Activated T-helper 17 cell treated with anti-CD3 and anti-CD28 coated beads, Interleukin-2, amount 50 U/mL, for 72 hours (primary cell): ENCODE measurements at places on chromosomes 7 and 10.

- no peak for ATAC-seq
Measured at GRCh38 chr10:55782181-55782580, 578.9 kb downstream of the ZWINT start.

- no peak for ATAC-seq
Measured at GRCh38 chr10:116007256-116007891, 265.6 kb downstream of the GFRA1 start.

DNA sequence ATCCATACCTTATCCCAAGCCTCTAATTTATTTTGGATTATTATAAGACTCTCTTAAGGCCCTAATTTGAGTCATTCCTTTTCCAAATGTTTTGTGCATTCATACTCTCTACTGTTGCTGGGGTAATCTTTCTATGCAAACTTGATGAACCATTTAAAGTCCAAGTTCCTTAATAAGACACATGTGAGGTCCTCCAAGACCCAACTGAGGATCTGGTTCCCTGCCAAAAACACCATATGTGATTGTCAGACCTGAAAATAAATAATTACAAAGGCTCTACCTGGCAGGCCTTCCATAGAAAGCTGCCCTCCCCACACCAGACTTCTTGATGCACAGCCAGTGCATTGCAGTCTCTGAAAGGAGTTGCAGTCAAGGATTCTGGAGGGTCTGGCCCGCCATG lies 257.9 kb upstream of the AKR1E2 start:
- ATAC-seq: no peak

GRCh38 chr10:122630526-122630925 lies 69.1 kb downstream of the C10orf120 start:
- ATAC-seq: no peak

GRCh38 chr7:95608359-95609173 lies 12.2 kb upstream of the PDK4 start:
- ATAC-seq: no peak

- no peak for ATAC-seq
Measured at GRCh38 chr7:18644981-18645380, 149.4 kb downstream of the HDAC9 start.

DNA sequence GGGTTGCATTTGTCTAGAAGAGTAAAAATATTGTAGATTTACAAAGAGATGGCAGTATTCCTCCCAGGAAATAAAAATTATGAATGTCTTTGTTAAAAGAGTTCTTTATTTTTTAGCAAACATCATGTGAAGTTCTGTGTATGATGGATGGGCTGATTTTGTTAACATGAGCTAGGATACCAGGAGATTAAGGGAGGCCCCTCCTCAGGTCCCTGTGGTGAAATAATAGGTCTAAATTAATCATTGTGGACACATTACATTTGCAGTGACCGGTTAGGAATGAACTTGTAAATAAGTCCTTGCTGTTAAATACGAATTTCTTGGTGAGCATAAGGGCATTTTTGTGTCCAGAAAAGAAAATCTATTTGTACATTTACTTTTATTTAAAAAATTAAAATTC lies 339.4 kb upstream of the PHF14 start:
- no peak for ATAC-seq

- ATAC-seq: peak; percentile 35
Measured at GRCh38 chr7:28096713-28097112, 83.9 kb downstream of the JAZF1 start.

DNA sequence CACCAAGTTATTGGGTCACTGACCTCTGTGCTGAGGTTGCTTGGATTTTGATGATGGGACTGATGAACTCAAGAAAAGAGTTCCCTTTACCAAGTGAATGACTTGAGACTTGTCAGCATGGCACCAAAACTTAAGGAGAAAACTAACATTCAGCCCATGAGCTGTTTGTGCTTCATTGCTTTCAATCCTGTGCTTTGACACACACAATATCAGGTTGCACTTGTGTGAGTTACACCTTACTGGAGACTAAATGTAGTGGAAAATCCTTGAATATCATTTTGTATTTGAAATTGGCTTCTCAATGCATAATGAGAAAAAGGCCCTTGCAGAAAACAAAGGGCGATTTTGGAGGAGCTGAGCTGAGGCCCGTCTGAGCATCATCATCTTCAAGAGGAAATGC lies 2.7 kb downstream of the BAG3 start:
- ATAC-seq: no peak

DNA sequence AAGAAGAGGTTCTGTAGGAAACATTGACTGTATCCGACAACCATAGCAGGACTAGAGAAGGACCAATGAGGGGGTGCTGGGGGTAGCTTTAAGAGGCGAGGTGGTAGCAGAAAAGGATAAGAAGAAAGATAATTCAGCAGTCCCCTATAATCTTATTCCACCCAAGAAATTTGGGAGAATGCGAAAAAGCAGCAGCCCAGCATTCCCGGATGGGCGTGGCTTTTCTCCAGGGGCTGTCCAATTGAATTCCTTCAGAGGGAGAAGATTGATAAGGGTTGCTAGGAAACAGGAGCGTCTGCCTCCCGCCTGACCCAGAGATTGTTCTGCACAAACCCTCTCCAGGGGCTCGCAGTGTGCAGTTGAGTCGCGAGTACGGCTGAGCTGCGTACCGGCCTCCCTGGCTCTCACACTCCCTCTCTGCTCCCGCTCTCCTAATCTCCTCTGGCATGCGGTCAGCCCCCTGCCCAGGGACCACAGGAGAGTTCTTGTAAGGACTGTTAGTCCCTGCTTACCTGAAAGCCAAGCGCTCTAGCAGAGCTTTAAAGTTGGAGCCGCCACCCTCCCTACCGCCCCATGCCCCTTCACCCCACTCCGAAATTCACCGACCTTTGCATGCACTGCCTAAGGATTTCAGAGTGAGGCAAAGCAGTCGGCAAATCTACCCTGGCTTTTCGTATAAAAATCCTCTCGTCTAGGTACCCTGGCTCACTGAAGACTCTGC lies at the start of gene GRM3:
Gene GRM3 (plus strand): TSS at position 349 of the 721 bp plus-strand sequence. CDS start 121,237 bp downstream, outside the sequence.
- ATAC-seq: no peak

DNA sequence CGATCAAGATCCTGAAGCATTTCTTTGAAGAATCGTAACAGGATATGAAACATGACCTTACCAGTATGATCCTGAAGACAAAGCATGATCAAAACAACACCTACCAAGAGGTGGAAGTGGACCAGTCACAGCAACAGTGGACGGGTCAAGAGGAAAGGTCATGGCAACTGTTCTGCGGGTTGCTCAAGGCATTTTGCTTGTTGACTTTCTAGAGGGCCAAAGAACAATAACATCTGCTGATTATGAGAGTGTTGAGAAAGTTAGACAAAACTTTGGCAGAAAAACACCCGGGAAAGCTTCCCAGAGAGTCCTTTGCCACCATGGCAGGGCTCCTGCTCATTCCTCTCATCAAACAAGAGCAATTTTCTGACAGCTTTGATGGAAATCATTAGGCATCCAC lies 65.6 kb upstream of the LRRC18 start:
- ATAC-seq: no peak

- ATAC-seq: no peak
Measured at GRCh38 chr10:12615296-12616220, 266.2 kb downstream of the CAMK1D start.

GRCh38 chr10:71290331-71290730 lies 28.7 kb upstream of the SLC29A3 start:
- ATAC-seq: no peak

GRCh38 chr7:108246227-108246837 lies 116.2 kb upstream of the LAMB4 start:
- ATAC-seq: peak; percentile 72

GRCh38 chr10:119409906-119410305 lies 132.6 kb downstream of the RGS10 start:
- no peak for ATAC-seq

DNA sequence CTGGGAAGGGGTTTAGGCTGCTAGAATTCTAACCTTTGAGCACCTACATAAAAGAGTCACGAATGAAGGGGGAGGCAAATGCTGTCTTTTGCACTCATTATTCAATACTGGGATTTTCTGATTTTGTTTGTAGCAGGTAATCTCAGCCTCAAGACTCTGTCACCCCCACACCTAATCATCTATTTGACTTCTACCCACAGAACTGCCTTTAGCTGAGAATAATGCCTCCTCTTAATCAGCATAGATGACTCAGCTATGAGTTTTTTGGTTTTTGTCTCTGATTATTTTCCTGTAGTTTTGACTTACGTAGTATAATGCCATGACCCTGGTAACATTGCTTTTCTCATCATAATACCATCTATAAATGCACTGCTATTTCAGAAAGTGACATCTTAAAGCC lies 42.7 kb upstream of the CACNB2 start:
- no peak for ATAC-seq

DNA sequence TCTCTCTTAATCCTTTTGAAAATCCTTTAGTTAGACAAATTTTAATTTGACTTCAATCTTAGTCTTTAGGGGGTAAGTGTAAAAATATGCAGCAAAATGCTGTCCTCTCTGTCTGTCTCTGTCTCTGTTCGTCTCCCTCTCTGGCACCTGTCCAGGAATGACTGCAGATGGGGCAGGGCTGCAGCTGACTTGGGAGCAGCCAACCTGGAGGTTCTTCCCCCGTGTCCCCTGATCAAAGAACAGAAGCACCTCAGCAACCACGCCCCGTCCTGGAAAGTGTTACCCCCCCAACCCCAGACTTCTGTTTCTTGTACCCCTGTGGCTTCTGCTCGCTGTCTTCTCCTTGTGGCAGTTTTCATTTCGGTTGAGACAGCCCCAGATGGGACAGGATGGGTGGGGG lies 141.6 kb upstream of the NPS start:
- no peak for ATAC-seq

DNA sequence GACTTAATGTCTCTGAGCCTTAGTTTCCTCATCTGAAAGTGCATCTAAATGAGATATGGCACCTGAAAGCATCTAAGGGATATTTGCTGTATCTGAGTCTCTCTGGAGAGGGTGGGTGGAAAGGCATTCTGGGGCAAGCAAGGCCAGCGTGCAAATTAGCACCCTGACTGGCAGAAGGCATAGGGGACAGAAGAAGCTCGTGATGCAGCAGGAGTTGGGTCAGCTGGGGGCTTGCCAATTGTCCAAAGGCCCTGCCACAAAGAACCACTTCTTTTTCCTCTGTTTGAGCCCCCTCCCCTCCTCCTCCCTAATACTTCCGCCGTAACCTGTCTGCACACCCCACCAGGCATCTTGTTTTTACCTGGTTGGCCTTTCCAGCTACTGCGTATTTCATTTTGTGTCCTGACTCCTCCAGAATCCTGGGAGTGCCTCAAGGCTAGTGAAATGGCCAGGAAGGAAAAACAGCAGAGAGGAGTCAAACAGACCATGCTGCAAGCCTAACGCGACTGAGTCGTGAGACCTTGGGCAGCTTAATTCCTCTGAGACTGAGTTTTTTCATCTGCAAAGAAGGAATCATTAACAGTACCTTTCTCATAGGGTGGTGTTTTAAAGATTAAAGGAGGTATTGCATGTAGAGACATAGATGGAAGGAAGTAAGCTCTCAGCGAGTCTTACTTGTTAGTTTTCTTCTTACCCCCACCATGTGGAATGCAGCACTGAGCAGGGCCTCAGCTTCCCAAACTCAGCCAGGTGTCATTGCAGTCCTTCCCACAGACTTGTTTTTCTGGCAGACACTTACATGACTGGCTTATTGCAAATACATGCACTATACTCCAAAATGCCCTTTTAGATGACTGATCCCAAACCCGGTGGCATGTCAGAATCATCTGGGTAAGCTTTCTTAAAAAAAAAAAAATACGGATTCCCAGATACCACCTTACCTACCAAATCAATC lies 49.1 kb upstream of the MXI1 start:
- no peak for ATAC-seq

- no peak for ATAC-seq
Measured at GRCh38 chr7:105267244-105267643, 121.5 kb downstream of the SRPK2 start.

DNA sequence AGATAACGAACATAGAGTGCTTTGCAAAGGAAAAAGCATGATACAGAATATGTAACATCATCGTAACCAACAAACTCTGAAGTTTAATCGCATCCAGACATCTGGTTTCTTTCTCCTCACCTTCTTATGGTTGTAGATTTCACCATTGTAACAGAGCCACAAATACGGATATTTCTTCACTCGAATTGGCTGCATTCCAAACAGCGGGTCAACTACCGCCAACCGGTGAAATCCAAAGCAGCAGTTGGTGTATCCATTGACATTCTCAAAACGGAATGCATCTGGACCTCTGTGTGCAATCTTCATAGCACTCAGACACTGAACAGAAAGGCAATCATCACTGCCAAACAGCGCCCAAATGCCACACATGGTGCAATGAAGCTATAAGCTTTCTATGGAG lies 3.4 kb downstream of the ASNS start:
- ATAC-seq: no peak

- ATAC-seq: peak; percentile 95
Measured at GRCh38 chr7:6272481-6273323, at the start of gene CYTH3. CYTH3 (minus strand) TSS chr7:6272624; CDS start chr7:6272507, 117 bp downstream.

GRCh38 chr7:16984375-16984774 lies 102.6 kb upstream of the AGR3 start:
- no peak for ATAC-seq

DNA sequence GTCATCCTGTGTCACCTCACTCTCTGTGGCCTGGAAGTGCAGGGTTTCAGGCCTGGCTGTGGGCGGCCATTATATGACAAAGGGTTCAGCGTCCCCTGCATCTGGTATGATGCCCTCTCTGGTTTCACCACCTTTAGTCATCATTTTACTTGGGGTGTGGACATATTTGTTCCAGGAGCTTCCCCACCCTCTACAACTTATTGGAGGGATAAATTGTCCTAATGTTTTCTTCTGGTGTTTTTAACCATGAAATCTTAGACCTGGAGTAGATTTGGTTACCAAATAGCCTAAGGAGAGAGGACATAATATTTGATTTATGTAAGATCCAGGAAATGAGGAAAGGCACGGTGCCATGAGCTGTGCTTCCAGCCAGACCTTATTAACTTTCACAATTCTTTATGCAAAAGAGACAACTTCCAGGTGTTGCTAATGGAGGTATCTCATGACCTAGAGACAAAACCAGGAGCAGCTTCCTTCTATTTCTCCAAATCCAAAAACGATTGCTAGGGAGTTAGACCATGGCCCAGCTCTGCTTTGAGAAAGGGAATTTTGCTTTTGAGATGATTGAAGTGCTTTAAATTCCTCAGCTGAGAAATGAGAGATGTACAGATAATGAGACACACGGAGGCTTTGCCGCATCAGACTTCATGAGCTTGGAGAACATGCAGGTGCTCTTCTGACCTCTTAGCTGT lies 20.9 kb downstream of the WBP1L start:
- ATAC-seq: peak; percentile 82

- no peak for ATAC-seq
Measured at GRCh38 chr10:106795619-106796018, 368.9 kb downstream of the SORCS1 start.

DNA sequence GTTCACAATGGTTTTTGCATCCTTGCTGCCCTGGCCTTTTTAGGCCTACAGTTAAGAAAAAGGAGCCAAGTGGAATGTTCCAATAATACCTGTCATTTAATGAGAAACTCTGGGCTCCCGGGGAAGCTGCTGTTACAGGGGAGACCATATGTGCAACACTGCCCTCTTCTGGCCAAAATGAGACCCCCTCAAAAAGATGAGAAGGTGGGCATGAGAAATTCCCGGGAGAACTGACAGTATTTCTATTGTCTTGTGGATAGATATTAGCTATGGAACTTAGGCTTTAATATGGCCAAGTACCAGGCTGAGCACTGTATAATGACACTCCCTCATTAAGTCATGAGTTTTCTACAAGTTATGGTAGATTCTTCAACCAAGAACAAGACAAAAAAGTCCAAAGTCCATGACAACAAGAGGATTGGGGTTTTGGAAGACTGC lies 99.4 kb downstream of the CCDC3 start:
- no peak for ATAC-seq

GRCh38 chr10:93376372-93377293 lies 105.5 kb downstream of the MYOF start:
- ATAC-seq: no peak

- ATAC-seq: no peak
Measured at GRCh38 chr10:35391153-35391953, 55.0 kb downstream of the CCNY start.
